ENCODE measurements at places on chromosomes 4 and X.

- no peak for DNase-seq
These were observed 189.4 kb downstream of the QDPR start for GRCh38 chr4:17322514-17322913.

- DNase-seq = no peak
These were observed 43.2 kb downstream of the SLC9A6 start for GRCh38 chrX:136028383-136028984.

DNA sequence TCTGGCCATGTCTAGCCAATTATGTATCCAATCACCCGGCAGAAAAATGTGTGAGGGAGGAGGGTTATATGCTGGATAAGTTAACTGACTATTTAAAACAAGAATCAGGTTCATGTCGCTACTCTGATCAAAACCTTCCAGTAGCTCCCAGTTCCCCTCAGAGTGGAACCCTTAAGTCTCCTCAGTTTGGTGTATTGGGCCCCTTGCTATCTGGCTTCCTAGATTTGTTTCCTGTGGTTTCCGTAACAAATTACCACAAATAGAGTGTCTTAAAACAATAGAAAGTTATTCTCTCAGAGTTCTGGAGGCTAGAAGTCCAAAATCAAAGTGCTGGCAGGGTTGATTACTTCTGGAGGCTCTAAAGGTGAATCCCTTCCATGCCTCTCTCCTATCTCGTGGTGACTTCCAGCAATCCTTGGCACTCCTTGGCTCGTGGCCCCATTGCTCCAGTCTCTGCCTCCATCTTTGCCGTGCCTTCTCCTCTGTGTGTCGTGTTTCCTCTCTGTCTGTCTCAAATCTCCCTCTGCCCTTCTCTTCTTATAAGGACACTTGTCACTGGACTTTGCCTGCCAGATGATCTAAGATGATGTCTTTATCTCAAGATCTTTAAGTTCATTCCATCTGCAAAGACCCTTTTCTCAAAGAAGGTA is 10.5 kb upstream of the ENPP6 start:
- DNase-seq = no peak

- no peak for DNase-seq
These were observed 200.2 kb downstream of the DKK2 start for GRCh38 chr4:106835919-106836318.

GRCh38 chr4:111952688-111953087 is 192.6 kb upstream of the FAM241A start:
- no peak for DNase-seq

DNA sequence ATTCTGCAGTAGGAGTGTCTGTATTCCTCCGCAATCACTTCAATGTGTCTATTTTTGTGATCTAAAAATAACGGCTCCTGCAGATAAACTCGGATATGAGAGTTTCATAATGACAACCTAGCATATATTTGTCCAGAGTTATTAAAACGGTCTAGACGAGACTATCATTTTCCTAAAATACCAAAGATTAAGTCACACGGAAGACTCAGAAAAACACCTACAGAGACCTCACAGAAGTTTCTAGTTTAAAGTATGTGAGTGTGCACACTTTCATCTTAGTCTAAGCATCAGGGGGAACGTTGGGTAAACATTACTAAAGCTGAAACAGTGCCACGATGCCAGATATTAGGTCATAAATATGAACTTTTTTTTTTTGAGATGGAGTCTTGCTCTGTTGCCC is 156.9 kb downstream of the AFAP1 start:
- DNase-seq = no peak

DNA sequence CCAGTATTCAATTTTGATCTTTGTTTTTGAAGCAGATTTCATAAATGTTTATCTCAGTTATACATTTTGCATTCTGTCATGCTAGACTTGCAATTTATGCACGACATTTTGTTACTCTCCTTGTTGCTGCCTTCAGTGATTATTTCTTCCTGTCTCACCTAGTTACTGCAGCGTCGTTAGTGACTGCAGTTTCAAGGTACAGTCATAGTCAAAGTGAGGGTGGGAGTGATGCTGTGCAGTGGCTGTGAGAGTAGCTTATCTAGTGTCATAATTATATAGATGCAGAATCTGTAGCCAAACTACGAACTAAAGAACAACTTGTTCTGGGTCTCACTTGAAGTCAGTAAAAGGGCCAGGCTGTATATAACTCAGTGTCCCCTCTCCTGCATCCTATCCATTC is 69.8 kb downstream of the GPR101 start:
- no peak for DNase-seq

DNA sequence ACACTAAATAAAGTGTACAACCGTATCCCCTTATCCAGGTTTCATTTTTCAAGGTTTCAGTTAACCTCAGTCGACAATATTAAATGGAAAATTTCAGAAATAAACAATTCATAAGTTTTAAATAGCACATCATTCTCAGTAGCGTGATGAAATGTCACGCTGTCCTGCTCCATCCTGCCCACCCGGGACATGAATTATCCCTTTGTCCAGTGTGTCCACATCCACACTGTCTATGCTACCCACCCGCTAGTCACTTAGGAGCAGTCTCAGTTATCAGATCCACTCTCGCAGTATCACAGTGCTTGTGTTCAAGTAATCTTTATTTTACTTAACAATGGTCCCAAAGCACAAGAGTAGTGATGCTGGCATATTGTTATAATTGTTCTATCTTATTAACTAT is 54.7 kb downstream of the FRYL start:
- no peak for DNase-seq

DNA sequence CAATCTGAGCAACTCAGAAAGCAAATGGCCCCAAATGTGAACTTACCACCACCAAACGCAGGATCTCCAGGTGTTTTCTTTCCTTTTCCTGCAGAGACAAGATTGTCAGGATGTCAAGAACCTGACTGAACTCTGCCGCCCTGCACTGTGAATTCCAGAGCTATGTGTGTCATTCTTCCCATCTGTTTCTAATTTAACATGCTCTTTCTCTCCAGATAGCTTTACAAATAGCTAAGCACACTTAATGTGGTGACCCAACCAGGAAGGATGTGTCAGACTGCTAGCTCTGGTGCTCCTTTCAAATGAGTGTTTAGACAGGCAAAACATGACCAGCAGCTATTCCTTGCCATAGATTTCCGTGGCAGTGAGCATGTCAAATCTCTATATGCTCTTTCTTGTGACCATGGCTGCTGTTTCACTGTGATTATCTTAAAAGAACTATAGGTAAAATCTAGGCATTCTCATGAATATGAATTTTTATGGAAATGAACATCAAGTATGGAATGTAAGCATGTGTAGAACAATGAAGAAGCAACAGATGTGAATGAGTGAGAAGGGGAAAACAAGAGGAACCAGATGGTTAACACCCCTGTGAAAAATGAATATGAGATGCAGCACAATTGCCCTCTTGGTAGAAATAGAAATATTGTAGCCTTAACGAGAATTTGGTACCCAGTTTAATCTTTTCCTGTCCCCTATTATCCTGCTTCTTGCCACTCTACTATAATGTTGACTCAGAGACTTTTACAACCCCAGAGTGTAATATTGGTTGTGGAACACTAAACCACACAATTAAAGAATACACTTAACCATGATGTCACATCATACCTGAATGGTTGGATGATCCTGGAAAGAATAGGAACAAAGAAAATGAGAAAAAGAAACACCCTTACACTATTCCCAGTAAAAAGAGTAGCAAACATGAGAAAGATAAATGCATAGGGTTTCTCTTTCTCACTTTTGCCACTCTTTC is 247.8 kb upstream of the DKK2 start:
- DNase-seq = no peak

GRCh38 chr4:95105112-95105511 is 347.4 kb downstream of the BMPR1B start:
- DNase-seq = no peak

- DNase-seq = no peak
These were observed 1597.1 kb downstream of the ADGRL3 start for GRCh38 chr4:62797221-62797620.

DNA sequence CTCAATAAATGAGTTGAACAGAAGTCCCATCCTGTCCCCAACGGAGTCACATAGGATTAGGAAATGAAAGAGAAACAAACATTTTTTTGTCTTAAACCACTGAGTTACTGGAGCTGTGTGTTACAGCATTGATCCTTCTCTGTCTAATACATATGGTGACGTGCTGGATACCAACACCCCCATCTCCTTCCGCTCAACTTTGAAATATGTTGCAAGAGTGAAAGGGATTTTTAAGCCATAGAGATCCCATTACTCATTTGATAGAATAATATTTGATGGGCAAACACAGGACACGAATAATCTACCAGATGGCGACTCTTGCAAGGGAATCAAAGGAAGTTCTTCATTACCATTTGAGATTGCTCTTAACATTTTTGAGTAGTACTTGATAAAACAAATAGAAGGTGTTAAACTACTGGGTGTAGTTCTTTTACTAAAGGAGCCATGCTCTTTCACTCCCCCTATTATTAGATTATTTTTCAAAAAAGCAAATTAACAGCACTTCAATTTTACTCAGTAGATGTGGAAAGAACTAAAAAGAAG is 140.5 kb downstream of the PACRGL start:
- no peak for DNase-seq

DNA sequence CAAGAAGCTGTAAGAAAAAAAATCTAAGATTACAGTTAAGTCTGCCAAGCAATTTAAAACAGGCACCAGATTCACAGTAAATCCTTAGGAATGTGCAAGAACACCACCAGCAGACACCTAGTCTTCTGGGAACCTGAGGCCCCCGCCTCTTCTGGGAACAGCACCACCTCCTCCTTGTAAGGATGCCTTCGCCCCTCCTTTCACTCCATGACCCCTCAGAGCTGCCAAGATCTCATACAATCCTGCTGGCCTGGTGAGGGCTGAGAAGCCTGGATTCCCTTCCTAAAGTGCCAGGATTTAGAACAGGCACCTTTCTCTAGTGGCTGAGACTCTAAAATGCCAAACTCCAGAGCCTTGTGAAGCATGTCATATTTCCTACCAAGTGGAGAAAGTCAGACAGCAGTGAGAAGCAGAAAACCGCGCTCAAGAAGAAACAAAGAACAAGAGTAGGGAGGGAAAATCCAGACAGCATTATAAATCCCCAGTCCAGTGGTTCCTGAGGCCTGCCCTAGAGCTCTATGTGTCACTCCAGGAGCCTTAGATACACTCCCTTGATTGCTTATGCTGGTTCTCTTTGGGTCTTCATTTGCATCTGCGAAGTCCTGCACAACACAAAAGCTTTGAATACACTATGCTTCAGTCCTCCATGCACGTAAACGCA is 166.4 kb downstream of the TSPAN5 start:
- DNase-seq = no peak

DNA sequence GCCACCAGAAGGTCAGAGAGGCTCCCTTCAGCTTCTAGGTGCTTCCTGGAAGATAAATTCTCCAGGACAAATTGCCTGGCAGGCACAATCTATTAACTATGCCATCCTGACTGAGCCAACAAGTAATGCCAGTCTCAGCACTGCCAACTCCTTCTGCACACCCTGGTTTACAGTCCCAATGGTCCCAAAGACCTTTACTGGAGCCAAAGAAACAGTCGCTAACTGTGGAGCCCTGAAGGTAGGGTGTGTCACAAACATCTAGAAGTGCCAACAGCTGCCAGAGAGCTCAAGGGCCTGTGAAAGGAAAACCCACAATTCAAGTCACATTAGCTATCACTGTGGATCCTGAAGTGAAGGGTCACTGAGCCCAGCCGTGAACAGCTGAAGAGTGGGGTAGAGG is 34.9 kb upstream of the CITED1 start:
- DNase-seq = no peak

DNA sequence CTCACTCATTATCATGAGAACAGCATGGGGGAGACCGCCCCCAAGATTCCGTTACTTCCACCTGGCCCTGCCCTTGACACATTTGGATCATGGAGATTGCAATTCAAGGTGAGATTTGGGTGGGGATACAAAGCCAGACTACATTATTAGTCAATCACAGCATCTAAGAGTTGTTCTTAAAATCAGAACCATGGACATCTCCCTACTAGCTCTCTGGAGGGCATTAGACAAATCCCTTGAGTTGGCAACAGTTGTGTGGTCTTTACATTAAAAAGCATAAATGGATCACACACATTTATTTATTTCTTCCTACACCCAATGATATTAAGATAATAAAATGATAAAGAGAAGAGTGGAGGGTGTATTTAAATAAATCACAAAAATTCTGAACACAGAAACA is 262.8 kb upstream of the VCX start:
- no peak for DNase-seq

- no peak for DNase-seq
These were observed 30.6 kb downstream of the WWC2 start for GRCh38 chr4:183129675-183130074.

DNA sequence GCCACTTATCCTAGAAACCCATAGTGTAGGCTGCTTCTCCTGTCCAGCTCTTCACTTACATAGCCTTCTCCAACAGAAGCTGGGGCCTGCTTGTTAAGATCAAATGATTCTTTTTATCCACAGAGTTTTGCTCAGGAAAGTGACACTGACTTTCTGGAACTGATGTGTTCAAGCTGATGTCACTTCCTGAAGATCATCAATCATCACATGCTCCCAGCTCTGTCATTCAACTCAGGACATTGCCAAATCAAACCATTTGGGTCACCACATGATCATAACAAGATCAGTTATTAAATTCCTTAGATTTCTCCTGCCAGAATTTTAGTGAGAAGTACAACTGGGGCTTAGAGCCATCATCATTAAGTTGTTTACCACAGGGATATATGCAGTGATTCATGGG is 39.4 kb downstream of the GLRA3 start:
- DNase-seq = no peak

DNA sequence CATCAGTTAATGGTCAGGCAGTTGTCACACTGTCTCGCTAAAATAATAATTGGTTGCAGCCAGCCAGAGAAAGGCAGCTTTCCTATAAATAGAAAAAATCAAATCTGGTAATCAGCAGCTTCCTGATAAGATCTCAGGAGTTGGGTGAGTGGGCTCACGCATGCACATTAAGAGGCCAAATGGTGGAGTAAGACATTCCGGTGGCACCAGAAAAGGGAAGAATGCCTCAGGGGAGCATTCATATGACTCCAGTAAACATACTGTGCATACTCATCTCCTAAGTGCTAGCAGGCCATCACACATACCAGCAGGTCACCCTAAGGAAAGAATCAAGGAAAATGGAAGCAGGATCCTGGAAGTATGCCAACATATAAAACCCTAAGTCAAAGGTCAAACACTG is 40.1 kb downstream of the UGT2B15 start:
- no peak for DNase-seq

GRCh38 chrX:20954014-20954413 is 420.2 kb upstream of the CNKSR2 start:
- DNase-seq = no peak

DNA sequence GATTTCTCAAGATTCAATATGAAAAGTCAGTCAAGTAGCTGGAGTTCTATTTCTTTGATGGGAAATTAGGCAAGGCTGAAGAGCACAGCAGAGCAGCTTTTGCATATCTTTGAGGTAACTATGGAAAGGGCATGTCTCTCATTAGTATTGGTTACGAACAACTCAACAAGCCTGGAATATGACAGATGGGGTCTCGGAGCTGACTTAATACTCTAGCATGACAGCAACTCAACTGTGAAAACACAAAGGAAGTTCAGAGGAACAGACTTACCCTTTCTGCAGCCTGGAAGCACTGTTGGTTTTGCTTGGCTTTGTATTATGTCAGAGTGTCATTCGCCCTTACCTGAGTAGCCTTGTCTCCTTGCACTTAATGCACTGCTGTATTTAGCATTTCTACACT is 79.9 kb upstream of the AADAT start:
- no peak for DNase-seq

- DNase-seq = no peak
These were observed 73.7 kb downstream of the GABRA2 start for GRCh38 chr4:46316215-46316614.

- DNase-seq = no peak
These were observed 763 bp upstream of the PRRG1 start for GRCh38 chrX:37348231-37348970.

Data from activated CD4-positive, alpha-beta T cell treated with anti-CD3 and anti-CD28 coated beads for 48 hours (primary cell).